ENCODE measurements at places on chromosomes 6 and 20.

GRCh38 chr6:145627451-145627850 lies 107.9 kb downstream of the EPM2A start:
- DNase-seq = peak; percentile 6

DNA sequence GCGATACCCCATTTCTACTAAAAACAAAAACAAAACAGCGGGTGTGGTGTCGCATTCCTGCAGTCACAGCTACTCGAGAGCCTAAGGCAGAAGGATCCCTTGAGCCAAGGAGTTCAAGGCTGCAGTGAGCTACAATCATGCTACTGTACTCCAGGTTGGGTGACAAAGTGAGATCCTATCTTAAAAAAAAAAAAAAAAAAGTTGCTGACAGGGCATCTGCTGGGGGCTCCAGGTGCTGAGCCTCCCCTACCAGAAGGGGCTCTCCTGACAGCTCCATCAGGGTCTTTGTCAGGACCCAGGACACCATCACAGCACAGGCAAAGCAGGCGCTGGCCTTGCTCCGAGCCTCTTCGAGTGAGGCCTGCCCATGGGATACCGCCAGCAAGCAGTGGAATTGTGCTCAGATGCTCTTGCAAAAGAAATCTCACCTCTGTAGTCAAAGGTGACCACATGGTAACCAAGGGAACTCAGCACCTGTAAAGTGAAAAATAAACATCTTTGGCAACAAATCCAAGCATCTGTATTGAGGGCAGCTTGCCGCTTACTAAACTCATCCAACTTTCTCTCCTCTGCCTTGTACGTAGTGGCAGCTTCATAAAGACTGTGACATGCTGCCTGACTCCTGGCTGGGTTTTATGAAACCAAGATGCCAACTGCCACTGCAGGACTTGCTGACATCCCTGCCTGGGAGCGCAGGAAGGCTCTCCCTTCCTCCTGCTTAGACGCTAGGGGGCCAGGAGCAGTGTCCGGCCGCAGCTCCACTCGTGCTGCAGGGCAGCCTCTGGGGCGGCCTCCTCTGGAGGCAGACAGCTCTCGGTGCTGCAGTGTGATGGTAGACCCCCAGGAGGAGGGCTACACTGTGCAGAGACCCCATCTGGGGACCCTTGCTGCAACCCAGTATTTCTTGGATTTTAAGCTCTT lies 66.9 kb downstream of the PYGB start:
- DNase-seq = no peak

- DNase-seq = peak; percentile 26
These were observed 134.9 kb upstream of the BACH2 start for GRCh38 chr6:90431576-90431975.

DNA sequence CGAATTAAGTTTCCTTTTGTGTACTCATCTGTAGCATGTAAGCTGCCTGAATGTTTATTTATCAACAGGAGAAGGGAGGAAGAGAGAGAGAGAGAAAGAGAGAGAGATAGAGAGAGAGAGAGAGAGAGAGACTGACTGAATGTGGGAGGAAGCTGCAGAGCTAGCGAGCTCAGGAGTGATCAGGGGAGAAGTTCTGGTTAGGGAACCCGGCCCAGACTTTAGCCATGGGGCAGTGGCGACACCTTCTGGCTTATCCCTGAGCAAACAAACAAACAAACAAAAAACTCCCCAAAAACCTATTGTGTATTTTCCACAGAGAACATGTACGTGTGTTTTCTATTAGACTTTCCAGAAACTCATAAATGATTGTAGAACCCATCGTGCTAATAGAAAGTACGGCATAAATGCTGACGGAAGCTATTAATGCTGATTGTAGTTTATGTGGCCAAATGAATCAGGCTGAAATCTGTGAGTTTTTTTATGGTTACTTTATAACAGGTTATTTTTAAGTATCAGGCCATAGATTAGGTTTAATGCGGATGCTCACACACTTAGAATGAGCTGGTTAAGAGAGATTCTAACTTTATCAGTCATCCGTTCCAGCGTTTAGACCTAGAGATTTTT lies 92.8 kb downstream of the CLIC5 start:
- DNase-seq = peak; percentile 80

GRCh38 chr20:48846516-48847492 lies 19.0 kb upstream of the PREX1 start:
- no peak for DNase-seq

GRCh38 chr6:44116641-44117382 lies 10.4 kb downstream of the MRPL14 start:
- DNase-seq = peak; percentile 86

DNA sequence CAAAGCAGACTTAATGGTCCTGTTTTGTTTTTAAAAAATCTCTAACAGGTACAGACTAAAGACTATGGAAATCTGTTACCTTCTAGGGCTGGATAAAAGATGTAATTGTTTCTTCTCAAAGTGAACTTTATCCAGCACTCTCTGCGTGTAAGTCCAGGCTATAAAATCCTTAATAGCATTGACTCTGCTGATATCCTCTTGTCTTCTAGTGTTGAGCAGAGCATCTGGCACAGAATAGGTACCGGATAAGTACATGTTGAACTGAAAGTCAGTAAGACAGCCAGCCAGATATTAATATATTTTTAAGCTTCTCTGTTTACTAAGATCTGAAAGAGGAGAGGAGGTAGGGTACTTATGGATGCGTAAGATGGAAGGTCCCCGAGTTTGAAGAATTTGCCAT lies 262.3 kb downstream of the TBC1D7 start:
- DNase-seq = no peak

GRCh38 chr6:45900808-45901752 lies 114.6 kb downstream of the CLIC5 start:
- peak; percentile 60 for DNase-seq

- DNase-seq = no peak
These were observed 49.3 kb downstream of the EZR start for GRCh38 chr6:158769771-158770432.

DNA sequence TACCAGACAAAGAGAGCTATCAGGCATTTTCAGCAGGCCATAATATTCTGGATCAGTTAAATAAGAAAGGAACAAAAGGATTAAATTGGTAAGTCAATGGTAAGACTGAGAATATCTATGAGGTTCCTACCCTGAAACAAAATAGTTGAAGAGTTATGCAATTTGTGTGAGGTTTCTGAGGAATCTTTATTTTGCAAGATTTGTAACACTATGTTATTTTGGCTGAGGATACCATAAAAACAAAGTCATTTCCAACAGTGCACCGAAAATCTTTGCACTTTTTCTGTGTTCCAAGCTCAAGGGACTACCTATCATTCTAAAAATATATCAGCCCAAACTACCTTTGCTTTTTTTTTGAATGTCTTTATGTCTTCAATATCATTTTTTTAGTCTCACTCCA lies 383.3 kb upstream of the CITED2 start:
- DNase-seq = peak; percentile 71

GRCh38 chr6:16760516-16761470 lies at the start of gene ATXN1:
Gene ATXN1 (minus strand): TSS chr6:16761460.
- peak; percentile 61 for DNase-seq

GRCh38 chr6:128848212-128848935 lies 34.6 kb upstream of the LAMA2 start:
- DNase-seq = no peak

DNA sequence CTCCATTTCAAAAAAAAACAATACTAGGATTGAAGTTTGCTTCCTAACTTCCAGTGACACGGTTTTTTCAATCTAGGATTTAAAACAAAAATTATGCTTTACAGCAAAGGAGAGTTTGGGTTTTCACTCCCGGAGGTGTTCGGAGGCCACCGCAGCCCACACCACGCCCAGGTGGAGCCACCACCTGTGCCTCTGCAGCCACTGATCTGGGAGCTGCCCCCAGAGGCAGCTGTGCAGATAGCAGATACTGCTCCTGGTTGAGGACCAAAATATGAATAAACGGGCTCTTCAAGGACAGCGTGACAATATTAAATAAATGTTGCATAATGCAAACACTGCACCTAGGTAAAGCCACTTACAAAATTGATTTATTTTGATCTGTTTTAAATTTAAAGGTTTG lies 30.2 kb downstream of the DLL1 start:
- DNase-seq = no peak

DNA sequence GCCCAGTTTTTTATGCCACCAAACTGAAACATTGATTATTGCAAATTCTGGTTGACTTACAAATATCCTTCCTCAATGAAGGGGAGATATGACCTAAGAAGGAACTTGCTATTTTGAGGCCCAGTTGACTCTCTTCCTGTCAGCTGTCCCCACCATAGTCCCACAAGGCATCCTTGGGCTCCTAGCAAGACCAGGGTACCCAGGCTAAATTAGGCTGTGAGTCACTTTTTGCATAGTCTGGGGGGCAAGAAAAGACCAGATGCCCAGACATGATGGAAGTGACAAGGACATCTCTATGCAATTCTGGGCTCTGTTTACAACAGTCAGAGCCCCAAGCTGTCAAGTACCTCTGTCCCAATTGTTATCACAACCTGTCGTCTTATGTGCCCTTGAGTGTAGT lies 31.8 kb upstream of the MAFB start:
- no peak for DNase-seq

GRCh38 chr6:156440688-156441087 lies 336.5 kb upstream of the ARID1B start:
- DNase-seq = no peak

DNA sequence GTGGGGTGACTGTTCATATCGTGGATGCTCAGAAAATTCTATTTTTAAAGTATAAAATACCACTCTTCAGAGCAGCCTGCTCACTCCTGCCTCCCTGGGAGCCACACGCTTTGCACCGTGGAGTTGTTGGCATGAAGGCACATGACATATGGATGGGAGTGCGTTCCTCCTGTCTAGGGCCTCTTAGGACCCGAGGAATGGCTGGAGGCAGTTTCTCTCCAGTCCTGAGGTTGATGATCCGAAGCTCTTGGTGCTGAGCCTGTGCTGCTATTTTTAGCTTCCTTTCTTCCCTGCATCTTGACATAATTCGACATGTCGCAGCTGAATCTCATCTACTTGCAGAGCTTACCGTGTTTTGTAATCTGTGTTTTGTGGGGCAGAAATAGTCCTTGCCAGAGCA lies 73.9 kb downstream of the PHACTR3 start:
- no peak for DNase-seq

DNA sequence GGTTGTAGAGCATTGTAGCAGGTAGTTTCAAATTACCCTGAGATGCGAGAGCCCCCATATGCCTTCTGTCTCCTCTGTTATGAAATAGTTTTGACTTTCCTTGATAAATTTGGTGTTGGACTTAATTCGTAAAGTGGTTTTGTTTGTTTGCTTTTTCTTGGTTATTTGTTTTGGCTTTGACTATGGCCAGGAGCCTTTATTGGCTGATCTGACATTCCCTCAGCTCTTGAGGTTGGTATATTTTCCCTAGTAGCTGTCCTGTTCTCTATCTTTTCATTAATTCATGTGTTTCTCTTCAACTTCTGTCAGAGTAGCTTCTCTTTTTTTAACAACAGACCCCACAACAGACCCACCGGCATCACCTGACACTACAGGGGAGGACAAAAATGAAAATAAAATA lies 457.4 kb upstream of the MANEA start:
- no peak for DNase-seq

DNA sequence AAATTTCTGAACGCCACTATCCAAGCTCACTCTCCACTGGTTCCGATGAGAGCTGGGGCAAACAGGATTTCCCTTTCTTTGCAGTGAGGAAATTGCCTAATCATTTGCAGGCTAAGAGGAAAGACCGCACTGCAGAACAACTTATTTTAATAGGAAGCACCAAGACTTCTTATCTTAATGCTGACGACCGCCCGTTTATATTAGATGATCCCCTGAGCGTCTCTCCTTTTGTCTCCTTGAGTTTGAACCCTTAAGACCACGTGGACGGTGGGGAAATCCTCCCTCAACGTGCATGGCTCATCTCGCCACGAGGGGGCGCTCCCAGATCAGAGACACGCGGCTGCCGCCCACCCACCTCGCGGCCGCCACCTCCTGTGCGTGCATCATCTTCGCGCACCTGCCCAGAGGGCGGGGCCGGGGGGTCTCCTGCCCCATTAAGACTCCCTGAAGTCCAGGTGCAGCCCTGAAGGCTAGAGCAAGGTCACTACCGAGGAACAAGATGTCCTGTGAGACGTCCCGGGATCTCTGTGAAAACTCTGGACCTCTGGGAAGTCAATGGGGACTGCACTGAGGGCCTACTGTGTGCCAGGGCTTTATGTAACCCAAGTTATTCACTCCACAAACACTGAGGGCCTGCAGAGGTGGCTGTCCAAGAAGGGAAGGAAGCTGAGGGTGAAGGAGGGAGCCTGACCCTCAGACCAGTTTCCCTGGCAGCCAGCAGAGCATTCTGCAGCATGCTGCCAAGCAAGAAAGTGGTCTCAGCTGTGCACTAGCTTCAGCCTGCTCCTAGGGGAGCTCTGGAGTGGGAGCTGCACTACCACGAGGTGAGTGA lies 28.1 kb downstream of the PDYN start:
- peak; percentile 58 for DNase-seq

GRCh38 chr6:79115553-79116182 lies 37.6 kb upstream of the PHIP start:
- DNase-seq = no peak

GRCh38 chr6:22737331-22737730 lies 168.0 kb downstream of the HDGFL1 start:
- DNase-seq = peak; percentile 73

- no peak for DNase-seq
These were observed 76.3 kb upstream of the FYN start for GRCh38 chr6:111949546-111949945.

DNA sequence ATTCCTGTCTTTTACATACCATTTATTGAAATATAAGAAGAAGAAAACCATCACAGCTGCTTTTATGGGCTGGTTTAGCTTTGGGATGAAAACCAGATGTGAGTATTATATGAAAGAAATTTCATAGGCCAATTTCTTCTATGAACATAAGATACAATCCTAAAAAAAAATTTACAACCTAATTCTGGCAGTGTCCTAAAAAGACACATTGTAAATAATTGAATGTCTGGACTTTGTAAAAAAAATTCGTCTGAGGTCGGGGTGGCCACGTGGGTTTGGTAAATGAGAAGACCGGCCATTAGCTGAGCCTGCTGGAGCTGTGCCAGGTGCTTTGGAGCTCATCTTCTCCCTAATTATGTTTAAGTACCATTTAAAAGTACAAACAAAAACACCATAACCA lies 26.8 kb downstream of the DACT2 start:
- no peak for DNase-seq

DNA sequence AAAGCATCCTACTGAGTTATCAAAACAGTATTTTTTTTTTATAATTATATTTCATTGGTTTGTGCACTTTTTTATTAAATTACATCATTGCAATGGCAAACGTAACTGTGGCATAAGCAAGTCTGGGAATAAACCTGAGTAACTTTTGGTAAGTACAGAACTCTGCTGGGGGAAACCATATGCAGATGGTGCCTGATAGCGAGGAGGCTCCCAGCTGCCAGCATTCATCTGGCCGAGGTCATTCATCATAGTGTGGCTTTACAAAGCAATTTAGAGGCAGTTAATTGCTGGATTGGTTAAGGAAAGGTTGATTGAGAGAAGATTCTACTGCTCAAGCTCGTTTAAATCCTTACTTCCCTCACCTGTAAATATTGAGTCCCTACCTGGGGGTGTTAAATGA lies 52.6 kb downstream of the HECA start:
- no peak for DNase-seq

DNA sequence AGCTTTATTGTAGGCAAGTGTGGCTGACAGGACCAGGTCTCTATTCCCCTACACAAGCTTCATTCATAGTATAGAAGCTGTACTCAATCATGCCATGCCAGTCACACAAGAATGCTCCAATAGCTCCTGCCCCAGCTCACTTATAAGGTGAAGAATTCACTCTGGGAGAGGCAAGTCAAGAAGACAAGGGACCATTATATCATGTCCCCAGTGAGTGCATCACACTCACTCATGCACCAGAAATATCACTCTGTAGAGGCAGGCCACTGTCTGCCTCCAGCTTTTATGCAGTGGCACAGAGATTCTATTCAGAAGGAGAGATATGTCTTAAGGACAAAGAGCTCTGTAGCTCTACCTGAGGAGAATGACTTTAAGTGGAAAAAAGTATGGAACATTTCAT lies 263.2 kb downstream of the GJA1 start:
- no peak for DNase-seq

Measured in fibroblast of skin of abdomen (primary cell).